ENCODE measurements at places on chromosomes 5 and 9.

- no peak for DNase-seq
Observed at GRCh38 chr9:14146201-14146874, 167.6 kb downstream of the NFIB start.

DNA sequence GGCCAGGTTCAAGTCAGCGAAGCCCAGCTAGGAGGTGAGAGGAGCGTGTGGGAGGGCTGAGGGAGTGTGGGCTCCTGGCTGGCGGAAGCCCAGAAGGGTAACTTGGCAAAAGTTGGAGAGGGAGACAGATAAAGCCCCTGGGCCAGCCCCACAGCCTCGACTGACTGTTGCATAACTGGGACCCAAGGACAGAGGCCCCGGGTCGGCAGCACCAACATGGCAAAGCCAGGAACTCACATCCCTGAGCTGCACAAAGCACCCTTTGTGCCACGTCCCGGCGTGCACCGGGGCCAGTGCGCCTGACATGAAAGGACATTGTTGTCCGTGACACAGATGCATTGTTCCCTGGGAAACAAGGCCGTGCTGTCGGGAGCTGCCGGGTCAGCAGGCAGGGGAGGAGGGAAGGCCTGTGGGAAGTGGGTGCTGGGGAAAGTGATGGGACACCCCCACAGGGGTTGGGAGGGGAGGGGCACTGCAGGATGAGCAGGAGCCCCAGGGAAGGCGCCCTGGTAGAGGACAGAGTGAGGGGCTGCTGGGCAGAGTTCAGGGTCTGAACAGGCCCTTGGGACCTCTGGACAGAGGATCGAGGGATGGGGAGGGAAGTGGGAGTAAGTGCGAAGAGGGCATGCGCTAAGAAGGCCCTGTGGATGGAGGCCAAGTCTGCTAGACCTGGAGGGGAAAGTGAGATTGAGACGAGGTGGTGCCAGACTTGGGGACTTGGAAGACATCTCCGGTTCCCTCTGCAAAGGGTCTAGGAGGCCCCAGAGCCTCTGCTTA lies 13.0 kb upstream of the DPM2 start:
- DNase-seq = no peak

DNA sequence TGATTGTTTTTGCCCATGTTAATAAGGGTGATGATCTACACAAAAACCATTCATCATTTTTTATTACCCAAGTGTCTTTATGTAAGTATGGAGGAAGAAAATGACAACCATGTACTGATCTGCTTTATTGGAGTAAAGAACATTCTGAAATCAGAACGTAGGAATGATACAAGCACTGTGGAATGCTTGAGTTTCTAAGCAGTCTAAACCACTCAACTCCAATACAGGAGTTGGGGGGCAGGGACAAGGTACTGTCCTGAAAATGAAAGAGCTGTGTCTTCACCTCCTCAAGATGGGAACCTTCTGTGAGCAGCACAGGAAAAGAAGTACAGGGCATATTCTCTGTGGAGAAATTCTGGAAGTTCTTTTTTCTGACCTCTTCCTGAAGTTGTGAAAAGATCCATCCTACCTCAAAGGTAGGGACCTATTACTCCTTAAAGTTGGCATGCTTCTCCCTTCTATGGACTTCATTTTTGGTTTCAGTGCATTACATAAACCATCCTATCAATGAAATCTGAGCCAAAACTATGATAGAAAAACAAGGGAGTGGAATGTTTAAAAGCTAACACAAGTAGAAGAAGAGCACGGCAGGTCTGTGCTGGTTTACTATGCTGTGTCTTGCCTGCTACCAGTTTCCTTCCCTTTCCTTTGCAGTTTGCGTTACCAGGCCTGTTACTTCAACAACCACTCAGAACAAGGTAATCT lies 202.6 kb downstream of the SEMA5A start:
- DNase-seq = peak; percentile 22

- peak; percentile 58 for DNase-seq
Observed at GRCh38 chr9:128558431-128559310, 6.3 kb downstream of the SPTAN1 start.

- no peak for DNase-seq
Observed at GRCh38 chr5:129172580-129172979, 78.0 kb downstream of the ISOC1 start.

GRCh38 chr9:19405771-19406170 lies 3.0 kb upstream of the ACER2 start:
- no peak for DNase-seq

DNA sequence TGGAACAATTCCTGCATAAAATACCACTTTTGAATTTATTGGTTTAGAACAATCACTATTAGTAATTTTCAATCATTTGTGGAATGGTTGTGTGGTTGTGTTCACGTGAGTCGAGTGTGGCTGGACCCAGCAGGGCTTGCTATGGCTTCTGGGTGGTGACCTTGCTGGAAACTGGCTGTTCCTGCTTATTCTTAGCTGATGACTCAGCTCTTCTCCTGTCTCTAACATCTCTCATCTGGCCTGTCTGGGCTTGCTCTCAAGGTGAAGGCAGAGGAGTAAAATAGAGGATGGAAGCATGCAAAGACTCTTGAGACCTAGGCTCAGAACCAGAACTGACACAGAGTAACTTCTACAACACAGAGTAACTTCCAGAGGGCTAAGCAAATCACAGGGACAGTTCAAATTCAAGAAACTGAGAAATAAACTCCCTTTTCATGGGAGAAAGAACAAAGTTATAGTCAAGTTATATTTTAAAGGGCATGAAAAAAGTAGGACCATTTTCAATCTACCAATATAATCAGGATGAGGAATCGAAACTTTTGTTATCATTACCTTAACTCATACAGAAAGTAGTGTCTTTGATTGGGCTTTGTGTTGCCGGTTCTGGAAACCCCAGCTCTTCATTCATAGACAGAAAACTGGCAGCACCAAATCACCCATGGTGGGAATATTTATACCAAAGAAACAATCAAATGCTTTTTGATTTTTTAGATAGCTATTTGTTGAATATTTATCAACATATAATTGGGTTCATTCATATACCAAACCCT lies 665.1 kb downstream of the CDH18 start:
- DNase-seq = no peak
